ENCODE measurements at places on chromosomes 4 and X.

DNA sequence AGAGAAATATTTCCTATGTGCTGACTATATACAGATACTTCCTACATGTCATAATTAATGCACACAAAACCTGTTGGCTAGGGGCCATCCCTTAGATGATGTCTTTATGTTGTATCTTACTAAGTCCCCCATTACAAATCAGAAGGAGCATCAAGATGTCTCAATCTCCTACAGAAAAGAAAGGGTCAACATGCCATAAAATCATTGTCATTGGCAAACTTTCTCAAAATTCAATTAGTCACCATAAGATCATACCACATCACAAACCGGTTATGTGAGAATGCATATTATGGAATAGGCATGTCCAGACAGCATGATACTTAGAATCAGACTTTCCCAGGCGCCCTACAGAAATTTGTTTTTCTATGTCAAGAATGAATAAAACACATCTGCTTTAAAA lies 175.2 kb upstream of the TET2 start:
- DNase-seq, result no peak

- DNase-seq, result no peak
Measured at GRCh38 chr4:43352859-43353258, 460.3 kb downstream of the GRXCR1 start.

DNA sequence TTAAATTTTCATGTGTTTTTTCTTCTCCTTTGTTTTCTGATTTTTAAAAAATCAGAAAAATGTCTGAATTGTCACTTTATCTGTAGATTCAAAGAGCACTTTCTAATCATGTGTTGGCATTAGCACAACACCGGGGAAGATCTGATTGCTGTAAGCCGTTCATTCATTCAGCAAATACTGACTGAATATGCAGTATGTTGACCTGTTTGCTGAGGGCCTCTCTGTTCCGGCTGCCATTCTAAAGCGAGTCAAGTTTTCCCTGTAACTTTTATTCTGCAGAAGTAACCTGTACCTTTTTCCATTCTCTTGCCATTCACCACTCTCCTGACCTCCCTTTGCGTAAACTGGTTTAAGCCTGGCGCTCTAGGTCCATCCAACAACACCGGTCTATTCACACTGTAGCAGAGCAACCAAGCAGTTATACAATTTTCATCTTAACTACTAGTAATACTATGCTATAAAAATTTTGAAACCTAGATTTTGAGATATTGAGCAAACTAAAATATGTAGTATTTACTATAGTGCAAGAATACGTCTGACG lies 6.7 kb downstream of the SORBS2 start:
- DNase-seq, result no peak

GRCh38 chr4:8850074-8850829 lies 21.4 kb downstream of the HMX1 start:
- no peak for DNase-seq

- DNase-seq, result no peak
Measured at GRCh38 chr4:184313058-184313581, 95.4 kb upstream of the ENPP6 start.

DNA sequence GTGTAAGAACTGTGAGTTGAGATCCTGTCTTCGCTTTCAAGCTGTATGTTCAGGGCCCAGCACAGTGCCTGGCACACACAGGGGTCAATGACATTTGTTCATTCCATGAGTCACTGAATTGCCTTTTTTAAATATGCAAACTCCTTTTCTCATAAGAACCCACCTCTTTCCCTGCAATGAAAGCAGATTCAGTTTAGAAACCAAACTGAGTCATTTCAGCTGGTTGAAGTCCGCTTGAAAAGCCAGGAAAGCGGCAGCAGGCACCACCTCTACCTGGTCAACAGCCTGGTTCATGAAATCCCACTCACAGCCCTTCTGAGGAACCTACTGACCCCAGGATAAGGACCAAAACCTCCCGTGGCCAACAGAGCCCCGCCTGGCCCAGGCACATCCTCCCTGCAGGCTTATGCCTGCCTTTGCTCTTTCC lies 4.5 kb upstream of the C1QTNF7 start:
- no peak for DNase-seq

All from DND-41 (cell line).